ENCODE measurements at places on chromosomes 3 and 15. TPM values are rescaled to one million over a fixed set of nuclear protein-coding genes. Genes with fewer than 3 reads are reported as not detected.
A peak's percentile ranks its signal among the peaks of the same experiment; 100 is the strongest.

Gene NOX5
- total RNA-seq, result not detected

DNA sequence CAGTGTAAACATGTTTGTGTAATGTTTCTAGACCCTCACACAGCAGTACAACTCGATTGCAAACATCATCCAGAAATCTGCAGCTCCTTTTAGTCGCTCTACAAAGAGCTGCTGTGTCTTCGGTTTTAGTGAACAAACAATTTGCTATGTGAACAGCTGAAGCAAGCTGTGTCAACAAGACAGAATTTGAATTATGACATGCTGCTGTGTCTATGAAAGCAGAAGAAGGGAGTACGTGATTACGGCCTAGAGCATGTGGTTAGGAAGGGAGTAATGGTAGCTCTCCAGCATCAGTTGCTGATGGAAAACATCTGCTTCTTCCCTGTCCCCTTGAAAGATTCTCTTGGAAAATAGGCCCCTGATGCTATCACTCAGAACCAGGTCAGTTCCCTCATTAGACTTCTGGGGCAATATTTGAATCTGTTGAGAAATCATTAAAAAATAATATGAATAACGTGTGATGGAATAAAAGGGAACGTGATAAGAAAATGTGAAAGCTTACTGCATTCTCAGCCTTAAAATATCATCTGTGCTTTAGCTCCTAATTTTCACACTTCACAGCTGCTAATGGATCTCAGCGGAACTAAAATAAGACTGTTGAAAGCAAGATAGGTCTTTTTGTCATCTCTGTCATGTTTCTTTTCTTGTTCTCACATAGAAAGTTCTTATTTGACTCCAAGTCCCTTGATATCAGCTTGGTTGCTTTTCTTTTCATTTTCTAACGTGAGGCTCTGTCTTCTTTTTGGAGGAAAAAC, 891.5 kb downstream of the ROBO2 start:
- no peak for DNase-seq

DNA sequence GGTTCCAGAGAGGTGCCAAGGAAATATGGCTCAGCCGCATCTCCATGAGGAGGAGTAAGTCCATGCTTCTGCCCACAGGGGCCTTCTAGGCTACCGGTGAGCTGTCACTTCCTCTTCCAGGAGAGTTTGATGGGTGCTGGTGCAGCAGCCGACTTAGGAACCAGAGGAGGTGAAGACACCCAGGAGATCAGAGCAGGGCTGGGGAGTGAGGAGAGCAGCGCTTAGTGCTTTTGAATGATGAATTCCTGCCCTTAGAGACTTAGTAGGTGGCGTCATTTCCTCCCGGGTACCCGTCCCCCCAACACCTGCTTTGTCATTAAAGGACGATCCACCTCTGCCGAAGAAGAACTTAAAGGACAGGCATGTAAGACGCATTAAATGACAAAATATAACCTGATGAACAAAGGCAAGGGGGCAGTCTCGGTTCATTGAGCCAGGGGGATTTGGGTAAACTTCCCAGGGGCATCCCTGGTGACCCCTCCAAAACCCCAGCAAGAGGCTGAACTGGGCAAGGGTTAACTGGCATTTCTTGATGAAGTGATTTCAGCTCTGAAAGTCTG, 67.6 kb downstream of the HES1 start:
- DNase-seq, result no peak

DNA sequence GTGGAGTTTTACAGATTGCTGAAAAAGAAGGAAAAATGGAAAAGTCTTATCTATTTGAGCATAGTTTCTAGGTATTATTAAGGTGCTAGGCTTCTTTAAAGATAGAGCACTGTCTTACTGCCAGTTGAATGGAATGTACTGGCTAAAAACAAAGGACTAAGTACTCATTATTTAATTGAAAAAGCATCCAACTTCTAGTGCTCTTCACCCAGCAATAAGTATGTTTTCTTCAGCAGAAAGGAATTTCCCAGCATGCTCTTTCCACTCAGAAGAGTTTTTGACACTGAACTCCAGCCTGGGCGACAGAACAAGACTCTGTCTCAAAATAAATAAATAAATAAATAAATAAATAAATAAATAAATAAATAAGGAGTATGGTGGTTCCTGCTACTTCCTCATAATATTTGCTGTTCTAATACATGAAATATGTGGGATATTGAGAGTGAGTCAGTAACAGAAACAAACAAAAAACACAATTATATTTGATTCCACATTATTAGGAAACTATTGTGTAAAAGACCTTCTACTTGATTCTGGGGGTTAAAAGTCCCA, 70.6 kb downstream of the ATP13A4 start:
- DNase-seq, result no peak

DNA sequence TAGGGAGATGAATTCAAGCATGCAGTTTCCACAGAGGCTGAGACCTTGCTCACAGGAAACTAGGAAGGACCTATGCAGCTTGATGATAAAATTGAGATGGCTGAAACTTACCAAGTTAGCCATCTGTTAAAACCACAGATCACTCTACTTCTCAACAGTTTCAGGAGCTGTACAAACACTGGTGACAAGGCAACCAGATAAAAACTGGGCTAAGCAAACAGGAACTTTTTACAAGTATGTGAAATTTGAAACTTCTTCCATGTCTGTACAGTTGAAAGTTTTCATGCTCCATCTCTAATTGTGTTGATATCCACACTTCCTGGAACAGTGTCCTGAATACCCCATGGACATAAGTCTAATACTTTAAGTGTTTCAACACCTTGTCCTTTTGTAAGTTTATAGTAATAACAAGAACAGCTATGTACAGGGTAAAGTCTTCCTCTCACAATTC, 78.2 kb downstream of the FAIM start:
- DNase-seq, result no peak

DNA sequence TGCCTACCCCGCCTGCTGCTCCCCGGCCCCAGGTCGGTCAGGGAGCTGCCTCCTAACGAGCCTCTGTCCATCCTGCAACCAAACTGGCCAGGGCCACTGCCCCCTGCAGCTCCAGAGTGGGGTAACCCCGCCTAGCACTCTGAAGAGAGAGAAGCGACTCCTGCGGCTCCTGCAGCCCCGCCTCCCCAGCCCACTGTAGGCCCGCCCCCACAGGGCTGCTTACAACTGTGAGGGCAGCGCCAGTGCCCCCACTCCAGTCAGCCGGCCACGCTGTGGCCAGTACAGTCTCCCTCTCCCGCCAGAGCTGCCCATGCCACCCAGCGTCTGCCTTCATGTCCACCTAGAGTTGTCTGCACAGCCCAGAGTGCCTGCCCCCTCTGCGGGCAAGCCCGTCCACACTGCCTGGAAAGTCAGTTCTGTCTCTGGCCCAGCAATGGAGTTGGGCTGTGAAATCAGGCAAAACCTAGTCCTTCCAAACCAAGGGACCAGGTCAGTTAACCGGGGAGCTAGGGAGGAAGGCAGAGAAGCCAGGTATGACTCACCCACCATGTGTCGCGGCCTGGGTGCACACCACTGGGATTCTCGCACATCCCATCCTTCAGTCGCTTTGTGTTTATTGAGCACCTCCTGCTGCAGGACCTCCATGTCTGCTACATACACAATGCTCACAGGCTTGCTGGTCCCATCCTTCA, 2.4 kb downstream of the UCN2 start:
- peak; percentile 89 for DNase-seq
